ENCODE measurements at places on chromosomes 5 and 9.
A peak's percentile ranks its signal among the peaks of the same experiment; 100 is the strongest.

GRCh38 chr9:81150016-81150625, 539.2 kb downstream of the TLE1 start:
- DNase-seq: no peak

GRCh38 chr5:116492776-116493175, 81.8 kb downstream of the SEMA6A start:
- no peak for DNase-seq

- no peak for DNase-seq
Observed at GRCh38 chr5:169695025-169695625, 58.0 kb downstream of the DOCK2 start.

DNA sequence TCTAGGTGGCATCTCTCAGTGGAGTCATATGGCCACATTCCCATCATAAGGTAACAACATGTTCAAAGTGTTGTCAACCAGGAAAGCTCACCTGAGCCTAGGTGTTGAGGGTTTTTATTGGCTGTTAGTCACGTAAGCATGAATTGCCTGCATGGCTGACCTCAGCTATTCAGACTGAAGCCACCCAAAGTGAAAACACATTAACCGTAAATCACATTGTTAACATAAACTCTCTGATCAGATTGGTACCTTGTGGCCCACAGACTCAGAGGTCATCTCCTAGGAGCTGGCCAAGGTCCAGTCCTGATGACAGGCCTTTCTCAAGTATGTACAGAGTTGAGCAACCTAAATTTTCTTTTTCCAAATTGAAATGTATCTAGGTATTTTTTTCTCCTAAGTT, 26.7 kb downstream of the SRFBP1 start:
- no peak for DNase-seq

GRCh38 chr5:180832638-180833068, 28.4 kb downstream of the ZFP62 start:
- peak; percentile 18 for DNase-seq

DNA sequence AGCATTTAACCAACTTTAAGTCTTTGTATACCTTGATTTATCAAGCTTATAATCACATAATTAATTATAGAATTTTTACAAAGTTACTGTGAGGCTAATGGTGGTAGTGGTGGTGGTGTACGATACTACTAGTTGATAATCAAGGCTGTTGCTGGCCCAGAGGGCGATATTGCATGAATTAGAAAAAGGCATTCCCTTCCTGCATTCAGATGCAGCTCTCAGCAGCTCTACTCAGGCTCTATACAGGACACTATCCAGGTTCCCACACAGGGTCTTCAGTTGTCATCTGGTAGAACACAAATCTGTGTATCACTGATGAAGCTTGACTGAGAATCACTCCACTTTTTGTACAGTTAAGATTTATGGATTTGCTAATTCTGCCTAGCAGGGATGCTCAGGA, 562.8 kb upstream of the C9orf72 start:
- no peak for DNase-seq

- peak; percentile 36 for DNase-seq
Observed at GRCh38 chr5:31193591-31194467, at the start of gene CDH6. Gene CDH6 (plus strand): TSS chr5:31193686. CDS start chr5:31267474, 73,788 bp downstream.

DNA sequence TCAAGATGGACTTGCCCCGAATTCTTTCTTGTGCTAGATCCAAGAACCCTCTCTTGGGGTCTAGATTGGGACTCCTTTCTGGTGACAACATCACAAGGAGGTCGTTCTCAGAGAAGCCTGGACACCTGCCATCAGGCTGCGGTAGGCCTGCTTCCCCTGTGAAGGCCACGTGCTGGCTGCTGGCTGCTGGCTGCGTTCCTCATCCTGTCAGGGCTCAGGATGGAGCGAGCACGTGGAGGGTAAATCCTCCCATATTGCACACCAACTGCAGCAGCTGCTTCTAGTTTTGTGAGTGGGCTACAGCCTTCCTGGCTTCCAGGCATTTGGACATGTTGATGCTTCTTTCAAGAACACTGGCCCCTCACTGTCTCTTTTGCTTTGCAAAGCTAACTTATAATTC, 95.6 kb downstream of the HSPA4 start:
- no peak for DNase-seq

- no peak for DNase-seq
Observed at GRCh38 chr9:9913276-9913832, 699.4 kb downstream of the PTPRD start.

- no peak for DNase-seq
Observed at GRCh38 chr5:176619569-176620332, 9.8 kb upstream of the GPRIN1 start.

DNA sequence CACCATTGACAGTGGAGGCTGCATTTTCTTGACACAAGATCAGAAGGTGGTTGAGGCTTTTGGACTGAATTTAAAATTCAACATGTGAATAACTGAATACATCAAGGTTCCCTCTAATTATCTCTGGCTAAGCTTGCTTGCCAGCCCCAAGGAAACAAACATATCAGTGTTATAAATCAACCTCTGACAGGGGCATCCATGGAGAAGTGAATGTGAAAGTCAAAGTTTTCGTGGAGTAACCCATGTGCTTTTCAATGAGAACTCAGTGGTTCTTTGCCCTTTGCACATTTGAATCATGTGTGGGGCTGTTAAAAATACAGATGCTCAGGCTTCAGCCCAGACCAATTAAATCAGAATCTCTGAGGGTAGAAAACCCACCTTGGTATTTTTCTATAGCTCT, 128.9 kb downstream of the LRRC70 start:
- DNase-seq: no peak

DNA sequence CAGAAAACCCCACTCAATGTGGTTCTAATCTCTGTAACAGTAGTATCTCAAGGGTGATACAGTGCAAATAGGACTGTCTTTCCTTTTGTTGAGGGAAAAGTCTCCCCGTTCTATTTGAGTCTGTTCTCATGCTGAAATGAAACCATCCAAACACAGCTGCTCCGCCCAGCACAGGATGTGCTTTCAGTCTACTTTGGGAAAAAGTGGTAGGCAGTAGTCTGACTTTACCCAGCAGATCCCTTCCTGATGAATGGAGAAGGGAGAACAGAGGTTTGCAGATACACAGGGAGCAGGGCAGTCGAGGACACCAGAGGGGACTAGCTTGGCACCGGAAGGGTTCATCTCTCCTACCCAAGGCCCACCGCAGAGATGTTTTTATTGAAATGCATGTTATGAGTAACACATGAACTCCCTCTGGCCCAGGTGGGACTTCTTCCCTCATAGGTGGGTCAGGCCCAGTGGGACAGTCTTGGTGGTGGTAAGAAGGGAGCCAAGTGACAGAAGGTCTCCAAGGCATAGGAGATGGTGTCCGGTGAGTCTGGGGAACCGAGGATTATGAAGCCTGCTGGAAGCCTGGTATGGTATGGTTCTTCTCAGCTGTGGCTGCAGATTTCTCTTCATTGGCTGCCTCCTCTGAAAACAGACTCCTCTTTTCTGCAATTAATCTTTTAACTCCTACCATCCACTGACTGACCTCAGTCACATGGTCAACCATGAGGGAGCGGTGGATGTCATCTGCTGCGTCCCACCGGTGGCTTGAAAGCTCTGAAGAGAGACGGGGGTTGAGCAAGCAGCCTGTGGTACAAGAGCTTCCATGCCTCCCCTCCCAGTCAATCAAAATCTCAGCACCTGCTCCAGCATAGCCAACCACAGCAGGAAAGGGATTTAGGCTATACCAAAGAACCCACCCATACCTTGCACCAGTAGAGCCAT, 3.0 kb downstream of the EIF4EBP3 start:
- no peak for DNase-seq

GRCh38 chr5:180784497-180785097, 18.0 kb downstream of the MGAT1 start:
- peak; percentile 12 for DNase-seq

DNA sequence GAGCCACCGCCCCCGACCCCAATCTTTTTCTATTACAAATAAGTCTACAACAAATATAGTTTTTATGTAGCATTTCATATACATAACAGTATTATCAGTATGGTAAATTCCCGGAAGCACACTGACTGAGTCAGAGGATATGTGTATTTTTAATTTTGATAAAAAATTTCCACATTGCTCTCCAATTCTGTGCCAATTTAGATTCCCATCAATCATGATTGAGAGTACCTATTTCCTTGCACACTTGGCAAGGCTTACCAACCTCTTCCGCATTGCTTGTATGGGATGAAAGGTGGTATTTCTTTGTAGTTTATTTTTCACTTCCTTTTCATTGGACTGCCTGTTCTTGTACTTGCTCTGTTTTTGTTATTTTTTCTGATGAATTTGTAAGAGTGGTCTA, 204.6 kb downstream of the RFX3 start:
- DNase-seq: no peak

DNA sequence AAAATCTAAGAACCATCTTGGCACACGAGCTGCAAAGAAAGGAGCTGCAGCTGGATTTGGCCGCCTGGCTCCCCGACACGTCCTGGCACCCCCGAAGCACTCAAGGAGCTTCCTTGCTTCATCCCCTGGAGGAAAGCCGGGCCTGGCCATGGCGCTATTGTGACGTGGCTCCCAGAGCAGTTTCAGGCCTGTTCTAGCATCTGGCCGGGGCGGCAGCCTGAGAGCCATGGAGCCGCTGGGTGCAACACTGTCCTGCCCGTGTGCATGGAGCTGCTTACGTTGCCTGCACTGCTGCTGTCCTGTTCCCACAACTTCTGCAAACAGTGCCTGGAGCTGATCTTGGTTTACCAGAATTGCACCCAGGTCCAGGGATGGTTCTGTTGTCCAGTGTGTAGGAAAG, 63.5 kb downstream of the PTPDC1 start:
- no peak for DNase-seq

DNA sequence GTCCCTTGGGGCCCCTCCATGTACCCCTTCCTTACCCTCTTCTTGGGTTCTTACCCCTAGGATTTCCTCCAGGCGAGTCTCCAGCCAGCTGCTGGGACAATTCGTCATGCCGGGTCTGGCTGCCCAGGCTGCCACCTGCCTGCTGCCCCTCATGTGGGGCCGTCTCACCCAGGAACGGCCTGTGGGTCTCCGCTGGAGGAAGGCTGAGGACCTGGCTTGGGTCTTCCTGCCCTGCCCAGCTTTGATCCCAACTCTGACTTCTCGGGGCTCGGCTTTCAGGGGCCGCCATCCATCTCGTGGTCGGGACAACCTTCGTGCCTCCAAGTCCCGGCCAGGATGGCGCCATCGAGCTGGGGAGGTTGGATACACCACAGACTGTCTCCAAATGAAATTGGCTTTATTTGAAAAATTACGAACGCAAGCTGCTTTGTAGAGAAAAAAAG, 38.1 kb downstream of the HMCN2 start:
- no peak for DNase-seq

DNA sequence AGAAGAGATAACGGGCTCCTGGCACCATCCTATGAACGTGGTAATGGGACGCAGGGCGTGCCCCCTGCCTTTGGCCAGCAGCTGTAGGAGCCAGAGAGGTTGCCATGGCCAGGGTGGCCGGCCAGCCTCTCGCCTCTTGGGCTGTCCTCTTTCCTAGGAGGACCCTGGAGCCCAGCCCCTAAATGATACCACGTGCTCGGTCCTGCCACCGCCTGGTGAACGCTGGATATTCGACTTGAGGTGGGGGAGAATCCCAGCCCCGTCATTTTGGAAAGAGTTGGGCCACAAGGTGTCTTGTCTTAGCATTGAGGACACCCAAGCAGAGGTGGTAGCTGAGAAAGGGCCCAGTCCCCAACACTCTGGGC, 391 bp upstream of the NRG2 start:
- DNase-seq: peak; percentile 86

DNA sequence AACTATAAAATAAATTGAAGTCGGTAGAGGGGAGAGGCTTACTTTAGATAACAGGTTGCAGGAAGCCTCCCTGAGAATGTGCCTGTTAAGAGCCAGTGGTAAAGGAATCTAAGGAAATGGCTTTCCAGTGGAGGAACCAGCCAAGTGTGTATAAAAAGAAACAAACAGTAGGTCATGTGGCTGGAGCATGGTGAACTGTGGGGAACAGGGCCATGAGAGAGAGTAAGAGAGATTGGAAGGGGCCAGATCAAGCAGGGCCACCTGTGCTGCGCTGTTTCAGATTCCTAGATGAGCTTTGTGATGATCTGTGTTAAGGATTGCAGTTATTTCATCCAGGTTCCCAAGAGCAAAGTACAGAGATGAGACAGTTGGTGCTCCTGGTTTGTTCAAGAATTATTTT, 152.7 kb upstream of the SGCD start:
- no peak for DNase-seq

GRCh38 chr5:150286820-150287219, 2.8 kb downstream of the CAMK2A start:
- DNase-seq: no peak

GRCh38 chr5:176534640-176535039, 2.6 kb downstream of the RNF44 start:
- no peak for DNase-seq

- no peak for DNase-seq
Observed at GRCh38 chr9:81848472-81848871, 79.8 kb upstream of the SPATA31D4 start.

- DNase-seq: no peak
Observed at GRCh38 chr5:105877592-105877991, 1793.1 kb downstream of the EFNA5 start.

- DNase-seq: peak; percentile 80
Observed at GRCh38 chr5:147509710-147510651, at the start of gene DPYSL3. Gene DPYSL3 (minus strand): TSS chr5:147510068. CDS start chr5:147509858, 210 bp downstream.

DNA sequence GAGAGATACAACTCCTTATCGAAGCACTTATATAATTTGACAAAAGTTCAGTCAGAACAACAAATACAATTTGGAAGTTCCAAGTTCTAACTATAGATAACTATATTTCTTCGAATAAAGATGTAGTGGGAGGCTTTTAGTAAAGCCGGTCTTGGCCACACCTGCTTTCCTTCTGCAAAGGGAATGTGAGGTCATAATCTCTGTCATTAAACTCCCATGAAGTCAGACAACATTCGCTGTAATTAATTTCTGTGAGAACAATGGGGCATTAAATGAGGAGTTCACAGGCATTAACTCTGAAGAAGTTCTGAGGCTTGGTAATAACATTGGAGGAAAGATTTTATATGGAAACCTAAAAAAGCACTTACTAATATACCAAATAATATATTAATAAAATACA, 67.5 kb downstream of the MCTP1 start:
- no peak for DNase-seq

DNA sequence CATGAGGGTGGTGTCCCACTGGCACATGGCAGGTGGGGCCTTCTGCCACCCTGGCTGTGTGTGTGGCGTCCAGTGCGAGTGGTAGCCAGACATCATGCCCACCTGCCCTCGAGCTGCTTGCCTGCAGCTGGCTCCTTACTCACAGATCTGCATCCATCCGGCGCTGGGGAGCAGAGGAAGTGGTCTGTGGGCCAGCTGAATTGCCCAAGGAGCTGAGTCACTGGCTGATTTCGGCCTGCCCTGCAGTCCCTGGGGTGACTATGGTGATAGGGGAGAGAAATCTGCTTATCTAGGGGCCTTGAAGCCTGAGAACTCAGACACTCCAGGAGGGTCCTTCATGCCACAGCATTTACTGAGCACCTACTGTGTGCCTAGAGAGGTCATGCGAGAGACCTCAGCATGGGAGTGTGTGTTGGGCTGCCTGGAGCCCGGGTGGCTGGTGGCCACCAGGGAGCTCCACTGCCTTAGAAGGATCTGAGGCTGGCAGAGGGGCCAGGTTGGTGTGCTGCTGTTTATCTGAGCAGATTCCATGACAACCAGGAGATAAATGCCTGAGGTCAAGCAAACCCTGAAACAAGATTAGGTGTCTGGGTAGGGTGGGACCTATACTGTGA, 57.1 kb downstream of the SLC22A5 start:
- DNase-seq: no peak

All from NCI-H526 (cell line).